ENCODE measurements at places on chromosomes 1 and 21.
A peak's percentile ranks its signal among the peaks of the same experiment; 100 is the strongest.

DNA sequence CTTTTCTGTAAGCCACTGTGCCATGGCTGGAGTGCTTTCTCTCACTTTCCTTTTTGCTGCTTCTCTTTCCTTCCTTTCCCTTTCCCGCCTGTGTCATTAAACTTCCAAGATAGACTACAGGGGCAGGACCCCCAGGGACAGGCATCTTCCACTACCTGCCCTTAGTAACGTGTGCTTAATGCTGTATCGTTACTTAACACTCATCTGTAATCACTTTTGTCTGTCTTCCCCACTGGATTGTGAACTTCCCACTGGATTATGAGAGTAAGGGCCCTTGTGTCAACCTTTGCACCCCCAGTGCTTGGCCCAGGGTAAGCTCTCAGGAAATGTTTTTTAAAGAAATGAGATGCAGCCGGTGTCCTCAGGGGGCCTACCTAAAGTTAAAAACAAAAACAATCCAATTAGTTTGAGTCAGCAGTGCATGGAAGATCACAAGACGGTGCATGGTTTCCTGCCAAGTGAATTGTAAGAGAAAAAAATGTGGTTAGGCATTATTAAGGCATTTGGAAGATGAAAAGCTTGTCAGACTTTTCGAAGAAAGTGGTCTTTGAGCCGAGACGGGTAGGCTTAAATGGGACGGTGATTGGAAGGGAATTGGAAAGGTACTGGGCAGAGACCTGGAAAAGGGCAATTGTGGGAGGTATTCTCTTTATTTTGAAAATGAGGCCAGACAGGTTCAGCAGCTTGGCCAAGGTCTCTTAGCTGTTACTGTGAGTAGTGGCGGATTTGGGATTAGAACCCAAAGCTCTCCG is 958 bp downstream of the LYPLAL1 start:
- no peak for DNase-seq

DNA sequence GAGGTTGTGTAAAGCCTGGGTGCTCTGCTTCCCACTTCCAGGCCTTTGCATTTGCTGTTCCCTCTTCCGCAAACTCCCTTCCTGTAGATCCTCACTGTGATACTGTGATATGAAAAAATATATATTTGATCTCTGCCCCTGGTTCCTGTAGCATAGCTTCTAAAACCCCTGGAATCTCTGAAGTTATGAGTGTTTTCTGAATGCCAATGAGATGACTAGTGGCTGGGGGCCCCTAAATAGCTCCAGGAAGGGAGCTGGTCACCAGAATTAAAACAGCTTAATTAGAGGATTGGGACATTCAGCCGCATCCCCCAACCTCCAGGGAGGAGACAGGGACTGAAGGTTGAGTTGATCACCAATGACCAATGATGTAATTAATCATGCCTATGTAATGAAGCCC is 21.9 kb downstream of the DUSP10 start:
- no peak for DNase-seq

DNA sequence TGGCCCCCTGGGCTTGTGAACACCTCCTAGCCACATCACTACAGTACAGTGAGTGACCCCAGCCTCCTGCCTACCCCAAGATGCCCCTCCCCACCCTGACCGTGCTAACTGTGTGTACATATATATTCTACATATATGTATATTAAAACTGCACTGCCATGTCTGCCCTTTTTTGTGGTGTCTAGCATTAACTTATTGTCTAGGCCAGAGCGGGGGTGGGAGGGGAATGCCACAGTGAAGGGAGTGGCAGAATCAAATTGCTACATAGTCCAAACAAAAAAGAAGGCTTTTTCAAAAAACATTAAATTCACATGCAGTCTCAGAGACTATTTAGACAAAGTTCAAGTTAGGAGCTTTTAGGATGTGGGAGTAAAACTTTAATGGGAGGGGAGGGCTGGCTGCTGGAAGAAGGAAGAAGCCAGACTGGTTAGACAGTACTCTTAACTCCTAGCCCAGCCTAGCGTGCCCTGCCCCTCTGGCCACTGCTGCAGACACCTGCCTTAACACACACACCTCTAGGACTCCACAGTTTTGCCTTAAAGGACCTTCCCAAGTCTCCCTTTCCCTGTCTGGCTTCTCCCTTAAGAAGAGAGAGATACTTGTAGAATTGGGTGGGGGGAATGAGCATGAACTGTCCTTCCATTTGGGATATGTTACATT is 9.4 kb downstream of the PEA15 start:
- no peak for DNase-seq

- DNase-seq: peak; percentile 26
Observed at GRCh38 chr1:26168410-26169197, at the start of gene C1orf232. Gene C1orf232 (minus strand): TSS chr1:26168963. CDS start chr1:26168499, 464 bp downstream.

DNA sequence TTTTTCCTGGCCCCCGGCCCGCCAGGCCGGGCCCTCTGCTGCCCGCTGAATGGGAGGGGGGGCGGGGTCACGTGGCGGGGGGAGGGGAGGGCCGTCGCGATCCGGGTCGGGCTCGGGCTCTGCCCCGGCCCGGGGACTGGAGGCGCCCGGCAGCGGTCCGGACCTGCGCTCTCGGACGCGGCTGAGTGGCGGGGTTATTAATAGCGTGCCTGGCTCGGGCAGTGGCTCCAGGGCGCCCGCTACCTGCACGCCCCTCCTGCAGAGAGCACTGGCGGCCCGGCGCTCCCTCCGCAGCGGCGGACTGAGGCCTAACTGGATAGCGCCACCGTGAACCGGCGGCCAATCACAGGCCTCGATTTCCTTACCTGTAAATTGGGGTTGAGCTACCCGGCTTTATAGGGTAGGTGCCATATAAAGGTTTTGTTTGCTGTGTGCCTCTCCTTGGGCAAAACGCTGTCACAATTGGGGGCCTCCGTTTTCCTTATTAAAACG is 28.1 kb downstream of the AHDC1 start:
- DNase-seq: no peak

DNA sequence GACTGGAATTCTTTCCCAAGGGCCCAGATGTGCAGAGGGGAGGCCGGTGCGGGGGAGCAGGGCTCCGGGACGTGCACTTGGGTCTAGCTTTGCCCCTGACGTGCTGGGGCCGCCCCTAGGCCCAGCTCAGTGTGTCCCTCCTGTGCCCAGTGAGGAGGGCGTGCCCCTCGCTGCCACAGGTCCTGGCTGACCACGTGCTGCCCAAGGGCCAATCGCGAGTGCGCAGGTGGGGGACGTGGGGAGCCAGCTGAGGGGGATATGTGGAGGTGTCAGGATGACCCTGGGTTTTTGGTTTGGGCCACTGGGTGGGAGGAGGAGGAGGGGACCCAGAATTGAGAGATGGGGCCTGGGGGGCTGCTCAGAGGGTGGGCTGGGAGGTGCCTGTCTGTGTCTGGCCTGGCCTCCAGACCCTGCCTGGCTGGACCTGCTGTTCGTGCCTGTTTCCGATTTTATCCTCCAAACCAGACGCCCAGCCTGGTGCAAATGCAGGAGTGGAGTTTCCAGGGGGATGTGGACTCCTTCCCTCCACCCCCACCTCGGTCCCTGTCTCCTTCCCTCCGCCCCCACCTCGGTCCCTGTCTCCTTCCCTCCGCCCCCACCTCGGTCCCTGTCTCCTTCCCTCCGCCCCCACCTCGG is 6.1 kb upstream of the RNF223 start:
- DNase-seq: peak; percentile 71

- DNase-seq: no peak
Observed at GRCh38 chr1:47637111-47637685, 199.4 kb downstream of the FOXD2 start.

DNA sequence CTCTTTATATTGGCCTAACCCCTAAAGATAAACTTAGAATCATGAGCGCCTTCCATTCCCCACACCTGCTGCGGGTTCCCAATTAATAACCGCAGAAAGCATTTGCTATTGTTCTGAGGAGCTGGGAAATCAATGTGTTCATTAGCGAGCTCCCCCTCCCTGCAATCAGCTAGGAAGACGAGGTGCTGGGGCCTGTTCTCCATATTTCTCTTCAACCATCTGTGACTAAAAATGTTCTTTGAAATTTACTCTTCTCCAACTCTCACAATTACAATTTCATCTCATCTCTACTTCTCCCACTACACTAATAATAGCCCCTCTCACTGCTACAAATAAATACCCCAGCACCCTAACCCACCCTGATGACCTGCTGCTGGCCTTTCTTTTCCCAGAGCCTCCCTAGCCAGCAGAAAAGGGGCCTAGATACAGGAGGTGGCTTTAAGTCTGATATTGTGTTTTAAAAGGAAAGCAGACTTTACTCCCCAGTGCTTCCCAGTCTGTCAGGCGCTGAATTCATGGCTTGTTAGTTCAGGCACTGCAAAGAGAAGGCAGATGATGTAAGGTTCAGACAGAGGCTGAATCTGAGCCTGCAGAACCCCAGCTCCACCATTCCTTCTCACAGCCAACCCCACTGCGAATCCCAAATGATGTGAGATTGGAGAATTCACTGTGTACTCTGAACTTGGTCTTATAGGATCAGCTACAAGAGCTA is 477.5 kb upstream of the DAB1 start:
- DNase-seq: peak; percentile 26

DNA sequence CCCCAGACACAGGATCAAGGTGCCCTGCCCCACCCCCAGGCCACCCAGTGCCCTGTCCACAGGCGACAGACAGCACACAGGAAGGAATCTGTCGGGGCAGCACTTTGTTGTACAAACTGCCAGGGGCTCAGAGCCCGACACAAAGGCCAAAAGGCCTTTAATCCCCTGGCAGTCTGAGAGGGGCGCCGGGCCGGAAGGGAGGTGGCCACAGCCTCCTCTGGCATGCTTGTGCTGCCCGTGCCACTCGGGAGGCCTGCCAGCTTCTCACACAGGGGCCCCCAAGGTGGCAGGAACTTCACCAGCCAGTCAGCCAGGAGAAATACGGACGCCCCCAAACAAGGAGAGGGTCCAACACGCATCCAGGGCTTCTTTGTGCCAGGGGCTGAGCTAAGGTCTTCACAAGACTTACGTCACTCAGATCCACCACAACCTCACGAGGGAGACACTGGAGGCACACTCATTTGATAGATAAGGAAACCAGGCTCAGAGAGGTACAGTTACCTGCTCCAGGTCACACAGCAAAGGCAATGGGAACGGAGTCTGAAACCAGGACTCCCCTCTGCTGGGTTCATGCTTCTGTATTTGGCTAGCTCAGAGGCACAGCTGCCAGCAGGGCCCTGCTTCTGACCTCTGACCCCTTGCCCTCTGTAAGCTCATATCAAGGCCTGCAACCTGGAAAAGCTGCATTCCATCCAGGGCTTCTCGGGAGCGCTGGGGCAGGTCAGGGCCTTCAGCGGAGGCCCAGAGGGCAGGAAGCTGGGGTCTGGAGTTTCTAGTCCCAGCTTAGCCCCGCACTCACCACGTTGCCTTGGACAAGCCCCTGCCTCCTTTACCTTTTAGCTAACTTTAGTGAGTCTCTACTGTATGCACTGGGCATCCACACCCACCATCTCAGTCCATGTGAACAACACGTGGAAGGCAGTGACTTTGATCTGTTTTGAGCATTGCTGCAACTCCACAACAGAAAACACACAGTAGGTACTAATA is 34.8 kb downstream of the HSPG2 start:
- DNase-seq: no peak

DNA sequence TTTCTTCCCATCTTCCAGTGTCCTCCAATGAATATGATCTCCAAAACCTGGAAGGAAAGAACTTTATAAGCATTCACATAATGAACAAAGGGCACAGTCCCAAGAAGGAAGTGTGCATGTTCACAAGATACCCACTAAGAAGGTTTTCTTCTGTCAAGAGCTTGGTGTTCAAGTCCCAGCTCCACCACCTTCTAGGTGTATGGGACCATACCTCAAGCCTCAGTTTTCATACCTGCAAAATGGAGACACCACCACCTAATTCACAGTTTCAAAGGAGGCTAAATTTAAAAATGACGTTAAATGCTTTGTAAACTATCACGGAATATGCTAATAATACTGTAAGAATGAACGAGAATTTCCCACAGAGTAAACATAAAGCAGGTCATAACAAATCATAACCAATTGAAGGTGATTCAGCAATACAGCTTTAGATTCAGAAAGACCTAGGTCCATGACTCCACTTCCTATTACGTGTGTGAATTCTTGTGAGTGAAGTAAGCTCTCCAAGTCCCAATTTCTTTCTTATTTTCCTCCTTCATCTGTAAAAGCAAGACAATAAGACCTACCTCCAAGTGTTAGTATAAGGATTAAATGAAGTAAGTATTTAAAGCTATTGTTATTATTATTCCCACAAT is 8.1 kb upstream of the KTI12 start:
- DNase-seq: no peak
